ENCODE measurements at places on chromosomes 1 and 21. TPM values are rescaled to one million over a fixed set of nuclear protein-coding genes. Genes with fewer than 3 reads are reported as not detected.

Gene OR2T11
- not detected for total RNA-seq

Gene CAPN2
- 304 TPM for total RNA-seq

Gene CRP
- total RNA-seq: not detected

Gene CFHR2
- not detected for total RNA-seq

Gene FNDC5
- 0.07 TPM for total RNA-seq

Gene NUP210L
- not detected for total RNA-seq

Gene USP25
- total RNA-seq: 33.4 TPM

Gene CYB5RL
- 5.4 TPM for total RNA-seq

Gene APCS
- total RNA-seq: not detected

Gene TMEM269
- not detected for total RNA-seq

Gene MMP23B
- 0.49 TPM for total RNA-seq

Gene C1orf53
- 1.3 TPM for total RNA-seq

Gene HSPA6
- total RNA-seq: not detected

Gene LCE2A
- total RNA-seq: not detected
